Urinary bladder (tissue), 4 donors: ENCODE measurements at places on chromosomes 4 and X. TPM values are rescaled to one million over a fixed set of nuclear protein-coding genes. Genes with fewer than 3 reads are reported as not detected.

- DNase-seq, result no peak
Observed at GRCh38 chr4:186948361-186949242, 224.9 kb upstream of the FAT1 start.

- no peak for DNase-seq
Observed at GRCh38 chr4:186067757-186068385, 1.1 kb upstream of the TLR3 start.

DCX gene
- total RNA-seq, result 9.6 TPM

- DNase-seq, result no peak
Observed at GRCh38 chr4:112968451-112969159, 80.8 kb upstream of the ANK2 start.

DNA sequence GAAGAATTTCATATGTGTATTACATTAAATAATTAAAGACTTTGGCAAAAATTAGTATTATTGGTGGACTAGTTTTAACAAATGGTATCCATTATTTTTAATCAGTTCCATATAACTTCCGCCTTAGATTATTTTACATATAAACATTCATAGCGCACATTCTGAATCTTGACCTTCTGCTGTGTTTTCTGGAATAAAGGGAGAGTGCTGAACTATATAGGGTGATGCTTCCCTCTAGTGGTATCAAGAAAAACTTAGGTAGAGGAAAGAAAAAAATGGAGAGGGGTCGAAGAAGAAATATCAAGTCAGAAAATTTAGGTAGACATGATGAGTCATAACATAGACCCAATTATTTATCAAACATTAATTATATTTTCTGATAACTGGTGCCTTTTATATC, 155.6 kb upstream of the PACRGL start:
- peak; percentile 17 for DNase-seq
